Cerebellar cortex (tissue), 1 donor: ENCODE measurements at places on chromosomes 2 and 18.

DNA sequence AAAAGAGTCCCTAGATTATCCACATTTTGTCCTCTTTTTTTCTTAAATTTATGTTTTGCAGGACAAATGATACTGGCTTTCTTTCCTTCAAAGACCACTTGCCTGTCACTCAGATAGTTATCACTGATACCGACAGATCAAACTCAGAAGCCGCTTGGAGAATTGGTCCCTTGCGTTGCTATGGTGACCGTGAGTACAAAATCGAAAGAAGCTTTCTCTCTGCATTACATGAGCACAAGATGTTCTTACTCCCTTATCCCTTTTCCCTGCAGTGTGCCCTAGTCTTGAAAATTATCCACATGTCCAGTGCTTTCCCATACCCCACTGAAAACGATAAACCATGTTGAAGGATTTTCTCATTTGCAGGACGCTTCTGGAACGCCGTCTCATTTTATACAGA, 738.5 kb downstream of the CNTNAP5 start:
- DNase-seq, result no peak

DNA sequence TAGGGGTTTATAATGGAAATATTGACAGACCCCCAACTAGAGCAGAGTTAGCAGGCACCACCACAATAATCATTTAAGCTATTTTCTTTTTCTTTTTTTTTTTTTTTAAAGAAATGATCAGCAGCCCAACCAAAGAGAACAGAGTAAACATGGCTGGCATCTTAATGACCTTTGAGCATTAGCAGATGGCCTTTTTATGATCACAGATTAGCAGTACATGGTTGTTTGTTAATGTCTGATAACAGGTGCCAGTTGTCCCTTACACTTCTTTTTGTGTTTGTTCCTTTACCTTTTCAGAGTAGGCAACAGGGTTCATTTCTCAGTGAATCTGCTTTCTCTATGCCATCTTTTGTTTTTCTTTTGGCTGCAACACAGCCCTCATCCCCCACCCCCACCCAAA, 747.0 kb downstream of the BCL11A start:
- no peak for DNase-seq

DNA sequence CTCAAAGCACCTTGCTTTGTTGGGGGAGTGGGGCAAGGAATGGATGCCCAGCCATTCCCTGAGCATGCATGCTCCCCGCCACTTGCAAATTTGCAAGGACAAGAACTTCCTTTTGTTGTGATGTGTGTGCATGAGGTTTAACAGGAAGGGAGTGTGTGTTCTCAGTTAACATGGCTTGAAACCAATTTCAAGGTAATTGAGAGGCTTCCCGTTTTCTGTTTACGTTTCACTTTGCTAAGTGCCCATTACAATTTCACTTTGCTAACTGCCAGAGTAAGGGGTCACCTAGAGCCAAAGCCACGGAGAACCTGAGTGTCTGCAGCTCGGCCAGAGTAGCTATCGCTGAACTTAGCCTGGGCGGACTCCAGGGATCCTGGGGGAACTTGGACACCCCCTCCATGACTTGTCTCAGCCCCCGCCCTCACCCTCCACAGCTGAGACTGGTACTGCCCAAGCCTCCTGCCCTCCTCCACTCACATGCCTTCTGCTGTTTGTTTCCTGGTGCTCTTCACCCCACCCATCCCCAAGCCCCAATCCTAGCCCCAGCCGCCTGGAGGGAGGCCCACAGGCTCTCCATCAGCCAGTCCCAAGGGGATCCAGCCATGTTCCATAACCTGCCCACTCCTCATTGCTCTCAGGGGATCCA, 53.6 kb upstream of the LAPTM4A start:
- no peak for DNase-seq

DNA sequence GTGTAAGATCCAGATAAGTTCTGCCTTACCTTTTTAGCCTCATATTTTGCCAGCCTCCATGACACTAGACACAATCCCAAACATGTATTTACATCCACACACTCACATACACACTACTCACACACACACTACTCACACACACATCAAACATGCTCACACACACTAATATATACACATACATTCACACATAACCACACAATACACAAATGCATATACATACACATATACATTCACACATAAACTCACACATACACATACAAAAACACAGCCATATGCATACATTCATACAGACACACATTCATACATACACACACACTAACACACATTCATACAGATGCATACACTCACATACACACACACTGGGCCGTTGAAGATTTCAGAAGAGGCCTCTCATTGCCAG, 109.5 kb downstream of the MAIP1 start:
- DNase-seq, result no peak

GRCh38 chr2:95034221-95034620, 8.7 kb downstream of the MAL start:
- no peak for DNase-seq

GRCh38 chr2:219645631-219646527, 18.4 kb downstream of the SLC4A3 start:
- no peak for DNase-seq

DNA sequence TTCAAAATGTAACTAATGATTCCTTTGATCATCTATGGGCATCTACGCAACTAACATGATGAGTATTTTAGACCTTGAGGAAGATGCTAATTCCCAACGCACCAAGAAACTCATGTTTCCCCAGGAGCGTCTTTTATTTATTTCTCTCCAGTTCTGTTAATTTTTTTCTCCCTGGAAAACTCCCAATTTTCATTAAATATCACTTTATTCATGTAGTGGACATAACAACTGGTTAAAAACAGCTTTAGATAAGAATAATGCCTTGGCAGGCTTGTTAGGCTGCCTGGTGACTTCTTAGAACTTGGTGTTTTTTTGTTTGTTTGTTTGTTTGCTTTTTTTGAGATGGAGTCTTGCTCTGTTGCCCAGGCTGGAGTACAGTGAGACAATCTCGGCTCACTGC, 62.9 kb upstream of the ZFP36L2 start:
- no peak for DNase-seq
